Activated CD8-positive, alpha-beta T cell treated with anti-CD3 and anti-CD28 coated beads for 36 hours (primary cell): ENCODE measurements at places on chromosomes 7 and 10.

DNA sequence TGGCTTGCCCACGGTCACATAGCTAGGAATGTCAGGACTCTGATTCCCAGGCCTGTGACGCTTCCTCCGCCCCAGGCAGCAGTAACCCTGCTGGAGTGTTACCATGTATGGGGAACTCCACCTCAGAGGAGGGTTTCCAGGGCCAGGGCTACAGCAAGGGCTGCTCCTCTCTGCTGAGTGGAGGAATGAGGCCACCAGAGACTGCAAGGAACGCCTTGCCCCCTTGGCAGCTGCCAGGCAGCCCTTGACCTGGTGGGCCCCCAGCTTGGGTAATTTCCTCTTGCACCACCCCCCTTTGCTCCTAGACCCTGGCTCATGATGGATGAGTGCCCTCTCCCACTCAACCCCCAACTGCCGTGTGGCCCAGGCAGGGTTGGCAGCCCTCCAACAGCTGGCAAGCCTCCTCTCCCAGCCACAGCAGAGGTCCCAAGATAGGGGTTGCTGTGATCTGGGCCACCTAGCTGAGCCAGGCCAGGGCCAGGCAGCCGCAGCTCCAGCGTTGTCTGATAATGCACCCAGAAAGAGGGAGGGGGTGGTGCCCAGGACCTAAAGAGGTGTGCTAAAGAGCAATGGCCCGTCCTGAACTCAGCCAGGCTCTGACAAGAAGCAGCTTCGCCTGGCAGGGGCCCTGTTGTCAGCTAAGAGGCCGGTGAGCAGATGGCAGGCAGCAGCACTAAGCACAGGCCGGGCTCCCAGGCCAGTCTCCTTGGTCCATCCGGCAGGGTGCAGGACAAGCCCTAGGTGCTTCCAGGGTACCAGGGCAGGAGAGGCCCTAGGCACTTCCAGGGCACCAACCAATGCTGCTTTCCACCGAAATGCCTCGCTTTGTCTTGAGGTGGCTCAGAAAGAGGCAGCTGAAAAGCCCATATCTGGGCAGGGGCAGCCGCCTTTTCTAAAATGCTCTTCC is 35.4 kb downstream of the DRGX start:
- no peak for DNase-seq

DNA sequence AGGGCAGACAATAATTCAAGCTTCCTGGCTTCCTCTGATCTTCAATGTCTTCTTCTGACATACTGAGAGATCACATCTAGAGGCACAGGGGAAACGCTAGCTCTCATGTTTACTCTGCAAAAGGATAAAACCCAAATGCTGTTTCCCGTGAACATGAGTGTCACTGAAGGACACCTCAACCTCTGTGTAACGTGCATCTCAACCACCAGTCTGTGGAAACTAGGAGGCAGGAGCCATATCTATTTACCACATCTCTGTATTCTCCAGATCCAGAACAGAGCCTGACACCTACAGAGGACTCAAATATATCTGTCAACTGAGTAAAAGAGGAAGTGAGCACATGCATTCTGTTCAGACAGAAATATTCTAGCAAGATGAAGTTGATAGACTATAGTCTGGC is 140.3 kb upstream of the TARP start:
- peak; percentile 24 for DNase-seq

DNA sequence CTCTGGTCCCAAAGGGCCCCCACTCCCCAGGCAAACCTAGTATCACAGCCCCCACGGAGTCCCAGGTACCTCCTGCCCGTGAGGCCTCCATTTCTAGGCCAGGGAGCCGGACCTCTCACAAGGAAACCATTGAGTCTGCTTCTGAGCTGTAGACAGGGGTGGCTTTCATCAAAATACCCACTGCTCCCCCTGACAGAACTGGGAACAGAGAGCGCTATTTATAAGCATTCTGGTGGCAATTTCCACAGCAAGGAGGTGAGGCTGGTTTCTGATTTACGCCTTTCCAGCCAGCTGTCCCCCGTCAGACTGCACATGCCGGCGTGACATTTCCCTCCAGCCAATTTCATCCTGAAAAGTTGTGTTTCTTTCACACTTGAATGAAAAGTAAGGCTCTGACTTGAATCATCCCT is 407.5 kb upstream of the PRKCQ start:
- no peak for DNase-seq

GRCh38 chr7:23963461-23964165 is 253.6 kb downstream of the STK31 start:
- DNase-seq = no peak

GRCh38 chr7:5694912-5695726 is 86.3 kb downstream of the RNF216 start:
- peak; percentile 87 for DNase-seq

- no peak for DNase-seq
These were observed 128.3 kb downstream of the NEBL start for GRCh38 chr10:20768843-20769242.

- peak; percentile 95 for DNase-seq
These were observed at the start of gene GCC1 for GRCh38 chr7:127585044-127585953. TSS of gene GCC1 (minus strand) at chr7:127585596. CDS start at chr7:127585182, 414 bp downstream.

GRCh38 chr7:23014681-23015080 is 751 bp upstream of the HYCC1 start:
- no peak for DNase-seq

DNA sequence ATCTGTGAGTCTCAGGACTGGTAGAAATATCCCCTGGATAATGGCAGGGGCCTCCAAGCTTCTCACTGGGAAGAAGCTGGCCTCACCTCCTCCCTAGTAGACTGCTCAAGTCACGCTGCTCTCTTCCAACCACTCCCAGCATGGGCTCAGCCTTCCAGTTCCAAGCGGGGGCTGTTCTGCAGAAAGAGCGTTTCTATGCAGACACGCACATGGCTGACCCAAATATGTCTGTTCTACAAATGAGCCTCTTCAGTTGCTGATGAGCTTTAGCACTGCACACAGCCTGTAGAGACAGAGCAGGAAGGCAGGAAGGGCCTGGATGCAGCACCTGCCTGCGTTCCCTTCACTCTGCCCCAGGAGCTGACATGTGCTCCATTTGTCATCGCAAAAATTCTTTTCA is 523.9 kb upstream of the MGMT start:
- no peak for DNase-seq

- DNase-seq = no peak
These were observed 17.9 kb downstream of the OR6V1 start for GRCh38 chr7:143069912-143070500.
